ENCODE measurements at places on chromosomes 7 and 10. TPM values are rescaled to one million over a fixed set of nuclear protein-coding genes. Genes with fewer than 3 reads are reported as not detected.

Gene UCMA
- total RNA-seq, result not detected

GRCh38 chr7:7103343-7104313, 78.7 kb upstream of the C1GALT1 start:
- no peak for DNase-seq
- peaks cover 5% of the 10 kb centered on the region for H3K4me1 ChIP-seq
- H3K27me3 ChIP-seq, result peaks cover 4% of the 10 kb centered on the region
- H3K27ac ChIP-seq, result no peak overlapping the region

DNA sequence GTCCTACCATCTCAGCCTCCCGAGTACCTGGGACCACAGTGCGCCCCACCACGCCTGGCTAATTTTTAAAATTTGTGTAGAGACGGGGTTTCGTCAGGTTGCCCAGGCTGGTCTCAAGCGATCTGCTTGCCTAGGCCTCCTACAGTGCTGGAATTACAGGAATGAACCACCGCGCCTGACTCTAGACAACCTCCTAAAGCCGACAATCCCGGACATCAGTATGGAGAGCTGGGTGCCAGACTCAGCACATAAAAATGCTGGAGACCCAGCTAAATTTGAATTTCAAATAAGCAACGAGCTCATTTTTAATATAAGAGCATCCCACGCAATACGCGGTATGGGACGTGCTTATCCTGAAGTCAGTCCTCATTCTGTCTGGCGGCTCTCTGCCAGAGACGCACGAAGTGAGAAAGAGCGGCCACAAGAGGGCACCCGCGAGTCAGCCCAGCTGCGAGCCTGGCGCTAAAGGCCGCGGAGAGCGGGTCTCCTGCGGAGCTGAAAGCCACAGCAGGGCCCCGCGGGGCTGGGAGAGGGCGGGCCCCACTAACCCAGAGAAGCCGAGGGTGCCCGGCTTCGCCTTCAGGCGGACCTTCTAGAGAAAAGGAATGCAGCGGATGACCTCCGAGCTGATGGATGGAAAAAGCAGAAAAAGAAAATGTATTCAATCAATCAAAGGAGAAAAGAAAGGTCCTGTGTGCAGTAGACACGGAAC, 7.0 kb downstream of the CALY start:
- peaks cover 50% of the 10 kb centered on the region for H3K27me3 ChIP-seq
- H3K4me3 ChIP-seq, result peak overlapping the region; percentile 58
- H3K36me3 ChIP-seq, result no peaks in the 10 kb centered on the region

- no peak overlapping the region for H3K27ac ChIP-seq
- H3K36me3 ChIP-seq, result no peaks in the 10 kb centered on the region
- H3K4me1 ChIP-seq, result no peaks in the 10 kb centered on the region
- no peak overlapping the region for H3K4me3 ChIP-seq
- no peak for DNase-seq
These were observed 104.0 kb downstream of the CYTH3 start for GRCh38 chr7:6168477-6168868.

Data from natural killer cell treated with Interleukin-12 subunit alpha and Interleukin-12 subunit beta and Interleukin-15 and Interleukin-18, amount 100 ng/mL, for 72 hours (primary cell).